ENCODE measurements at places on chromosomes 3 and 15.

GRCh38 chr3:73473898-73474416 lies 150.8 kb downstream of the PDZRN3 start:
- no peak for DNase-seq

DNA sequence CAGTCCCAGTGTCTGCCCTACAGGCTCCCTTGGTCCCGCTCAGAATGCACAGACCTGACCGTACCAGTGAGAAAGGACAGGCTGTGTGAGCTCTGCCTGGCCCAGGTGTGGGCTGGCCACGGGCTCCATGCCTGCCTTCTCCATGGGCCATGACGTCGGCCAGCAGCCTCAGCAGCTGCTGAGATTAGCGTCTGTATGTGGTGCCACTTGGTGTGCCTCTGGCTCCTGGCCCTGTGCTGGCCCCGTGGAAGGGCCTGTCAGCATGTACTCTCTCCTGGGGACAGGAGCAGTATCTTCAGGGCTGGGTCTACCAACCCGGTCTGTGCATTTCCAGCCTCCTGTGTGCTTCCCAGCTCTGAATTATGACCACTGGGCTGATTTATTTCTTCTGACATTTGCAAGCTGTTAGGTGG lies 25.7 kb downstream of the KLF13 start:
- DNase-seq: no peak

GRCh38 chr15:54026891-54027290 lies 48.6 kb downstream of the UNC13C start:
- no peak for DNase-seq

GRCh38 chr15:39784125-39784524 lies 1.5 kb upstream of the FSIP1 start:
- DNase-seq: no peak

GRCh38 chr15:42002333-42002732 lies 18.5 kb downstream of the PLA2G4E start:
- no peak for DNase-seq

GRCh38 chr3:40996382-40996781 lies 202.9 kb upstream of the CTNNB1 start:
- no peak for DNase-seq
